ENCODE measurements at places on chromosomes 11 and 22. TPM values are rescaled to one million over a fixed set of nuclear protein-coding genes. Genes with fewer than 3 reads are reported as not detected.

DNA sequence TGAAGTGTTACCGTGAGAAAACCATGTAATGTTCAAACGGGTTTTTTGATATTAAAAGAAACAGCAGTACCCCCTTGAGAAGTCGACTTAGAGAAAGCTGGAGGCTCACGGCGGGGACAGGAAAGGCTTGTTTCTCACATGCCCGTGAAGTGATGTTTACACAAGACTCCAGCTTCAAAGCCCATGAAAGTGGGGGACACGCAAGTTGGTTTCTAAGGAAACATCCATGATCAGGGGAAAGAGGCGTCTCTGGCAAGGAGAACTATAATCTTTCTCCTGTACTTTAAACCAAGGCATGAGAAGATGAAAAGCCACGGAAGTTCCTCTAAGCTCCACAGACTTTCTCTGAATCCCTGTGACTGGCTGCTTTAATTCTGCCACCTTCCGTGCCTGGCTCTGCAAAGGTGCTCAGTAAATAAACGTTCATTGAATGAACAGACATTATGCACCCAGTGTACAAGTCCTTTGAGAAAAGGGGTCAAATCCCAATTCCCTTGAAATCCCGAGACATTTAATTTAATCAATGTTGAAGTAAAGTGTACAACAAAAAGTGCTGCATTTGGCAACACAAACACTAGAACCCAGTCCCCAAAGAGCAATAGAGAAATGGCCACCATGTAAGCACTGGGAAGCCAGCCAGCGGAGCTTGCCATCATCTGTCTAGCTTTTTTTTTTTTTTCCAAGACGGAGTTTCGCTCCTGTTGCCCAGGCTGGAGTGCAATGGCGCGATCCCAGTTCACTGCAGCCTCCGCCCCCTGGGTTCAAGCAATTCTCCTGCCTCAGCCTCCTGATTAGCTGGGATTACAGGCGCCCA, 58.7 kb downstream of the AHNAK start:
- DNase-seq: peak; percentile 70

DNA sequence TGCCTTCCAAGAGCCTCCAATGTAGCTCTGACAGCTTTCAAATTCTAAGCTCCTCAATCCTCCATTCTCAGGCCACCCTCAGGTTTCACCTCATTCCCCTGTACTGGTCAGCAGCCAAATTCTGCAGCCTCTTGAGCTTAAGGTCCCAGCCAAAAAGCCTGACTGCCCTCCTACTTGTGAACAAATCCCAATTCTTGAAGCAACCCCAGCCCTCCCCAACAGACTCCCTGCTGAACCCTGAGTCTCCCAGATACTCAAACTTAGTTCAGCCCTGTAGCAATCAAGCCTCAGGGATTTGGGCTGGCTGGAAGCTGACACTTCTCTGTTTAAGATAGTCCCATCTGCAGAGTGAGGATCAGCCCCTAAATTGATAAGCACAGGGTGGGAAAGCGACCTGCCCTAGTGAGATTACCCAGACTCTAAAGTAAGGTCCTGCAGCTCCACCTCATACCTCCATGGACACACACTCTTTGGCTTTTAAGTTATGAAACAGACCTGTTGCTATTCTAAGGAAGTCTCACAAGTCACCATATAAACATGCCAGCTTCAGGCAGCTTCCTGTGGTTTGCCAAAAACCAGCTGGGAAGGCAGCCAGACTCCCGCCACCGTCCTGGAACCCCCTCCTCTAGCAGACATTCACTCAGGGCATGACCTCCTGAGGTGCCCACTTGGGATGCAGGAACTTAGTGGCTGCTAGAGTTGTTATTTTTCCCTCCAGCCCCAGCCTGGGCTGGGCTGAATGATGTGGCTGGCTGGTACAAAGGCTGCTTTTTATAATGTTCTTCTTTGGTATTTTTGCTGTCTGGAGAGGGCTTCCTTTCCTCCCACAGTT, 82.5 kb upstream of the PICALM start:
- peak; percentile 52 for DNase-seq

DNA sequence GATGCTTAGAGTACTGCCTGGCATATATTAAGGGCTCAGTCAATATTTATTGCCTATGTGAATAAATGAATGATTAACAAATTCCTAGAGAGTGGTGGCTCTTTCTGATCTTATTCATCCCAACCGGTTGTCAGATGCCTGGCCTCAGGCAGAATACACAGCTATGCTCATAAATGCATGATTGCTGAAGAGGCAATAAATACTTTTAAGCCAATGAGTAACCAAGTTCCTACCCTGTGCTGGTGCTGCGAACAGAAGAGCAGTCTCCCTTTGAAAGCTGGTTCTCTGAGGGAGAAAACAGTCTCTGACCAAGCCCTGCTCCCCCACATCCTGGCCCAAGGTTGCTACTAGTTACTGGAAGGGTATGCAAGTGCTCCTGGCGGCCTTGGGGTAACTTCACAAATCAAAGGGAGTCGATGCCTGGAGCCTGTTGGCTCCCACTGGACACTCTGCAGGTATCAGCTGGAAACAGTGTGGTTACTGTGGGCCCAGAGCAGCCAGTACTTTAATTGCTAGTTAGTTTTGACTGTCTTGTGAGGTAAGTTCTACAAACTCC, 2.8 kb downstream of the USH1C start:
- DNase-seq: no peak

- no peak for DNase-seq
Measured at GRCh38 chr11:80443177-80443576, 1002.3 kb upstream of the TENM4 start.

DNA sequence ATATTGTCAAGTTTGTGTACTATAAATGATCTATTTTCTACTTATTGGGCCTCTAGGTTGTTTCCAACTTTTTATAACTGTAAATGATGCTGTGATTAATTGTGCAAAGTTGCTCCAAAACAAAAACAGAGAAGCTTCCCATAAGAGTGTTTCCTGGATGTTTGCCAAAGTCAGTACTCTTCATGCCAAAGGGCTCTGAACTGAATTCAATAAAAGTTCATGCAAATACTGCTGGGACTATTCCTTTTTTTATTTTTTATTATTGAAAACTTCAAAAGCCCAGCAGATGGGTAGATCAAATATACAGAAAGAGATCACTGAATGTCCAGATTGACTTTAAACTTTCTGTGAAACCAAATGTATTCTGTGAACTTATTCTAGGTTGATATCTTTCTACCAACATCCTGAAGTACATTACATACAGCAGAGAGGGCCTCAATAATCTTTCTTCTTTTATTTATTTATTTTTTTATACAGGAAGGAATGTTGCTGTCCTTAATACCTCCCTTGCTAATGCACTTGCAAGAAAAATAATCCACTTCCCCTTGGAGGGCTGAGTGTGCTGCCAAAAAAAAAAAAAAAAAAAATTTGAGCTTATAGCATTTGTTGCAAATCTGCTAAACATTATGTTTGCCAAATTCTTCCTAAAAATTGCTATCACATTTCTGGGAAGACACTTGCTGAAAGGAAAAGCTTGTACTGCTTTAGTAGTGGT, 53.0 kb downstream of the CTSC start:
- DNase-seq: peak; percentile 66

DNA sequence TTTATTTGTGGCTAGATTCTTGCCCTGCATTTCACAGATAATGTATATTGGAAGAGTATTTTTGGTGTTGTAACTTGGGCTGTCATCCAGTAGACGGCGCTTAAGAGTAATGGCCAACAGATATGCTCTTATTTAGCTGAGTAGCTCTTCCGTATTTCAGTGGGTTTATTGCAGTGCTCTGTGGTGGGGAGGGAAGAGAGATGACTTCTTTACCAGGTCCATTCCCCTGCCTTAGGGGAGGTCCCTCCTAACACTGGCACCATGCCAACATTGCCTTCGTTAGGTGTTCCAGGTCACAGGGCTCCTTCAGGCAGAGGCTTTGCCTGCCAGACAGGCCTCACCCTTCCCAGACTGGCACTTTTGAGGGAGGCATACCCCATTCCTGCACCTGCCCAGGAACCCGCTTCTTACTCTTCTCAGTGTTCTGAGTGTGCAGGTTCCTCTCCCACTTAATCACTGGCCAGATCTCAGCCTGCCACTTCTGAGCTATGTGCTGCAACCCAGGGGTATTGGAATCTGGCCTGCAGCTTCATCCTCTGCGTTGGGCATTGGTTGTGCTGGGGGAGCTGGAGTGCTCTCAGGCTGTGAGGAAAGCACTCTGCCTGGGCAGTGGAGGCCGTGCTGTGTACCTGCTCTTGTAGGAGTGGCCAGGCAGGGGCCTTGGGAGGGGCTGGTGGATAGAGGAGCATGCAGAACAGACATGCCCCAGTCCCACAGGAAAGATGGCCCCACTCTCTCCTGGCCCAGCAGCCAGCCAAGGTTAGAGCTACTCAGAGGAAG, 29.4 kb upstream of the SLN start:
- DNase-seq: no peak

DNA sequence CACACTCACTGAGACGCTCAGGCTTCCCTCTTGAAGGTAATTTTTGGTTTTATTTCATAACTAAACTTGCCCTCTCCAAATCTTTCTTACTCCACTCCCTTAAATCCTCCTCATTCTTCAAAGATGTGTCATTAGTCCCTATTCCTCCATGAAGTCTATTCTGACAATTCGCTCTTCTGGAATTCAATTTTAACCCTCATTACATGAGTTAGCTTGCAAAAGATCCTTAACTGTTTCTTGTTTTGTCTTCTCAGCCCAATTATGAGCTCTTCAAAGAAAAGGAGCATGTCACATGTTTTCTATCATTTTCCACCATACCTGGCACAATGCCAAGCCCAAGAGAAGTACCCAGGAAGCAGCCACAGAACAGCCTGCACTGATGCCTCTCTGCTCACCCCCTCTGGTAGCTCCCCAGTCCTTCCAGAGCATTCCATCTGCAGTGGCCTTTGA, 13.0 kb downstream of the GALNT18 start:
- no peak for DNase-seq

DNA sequence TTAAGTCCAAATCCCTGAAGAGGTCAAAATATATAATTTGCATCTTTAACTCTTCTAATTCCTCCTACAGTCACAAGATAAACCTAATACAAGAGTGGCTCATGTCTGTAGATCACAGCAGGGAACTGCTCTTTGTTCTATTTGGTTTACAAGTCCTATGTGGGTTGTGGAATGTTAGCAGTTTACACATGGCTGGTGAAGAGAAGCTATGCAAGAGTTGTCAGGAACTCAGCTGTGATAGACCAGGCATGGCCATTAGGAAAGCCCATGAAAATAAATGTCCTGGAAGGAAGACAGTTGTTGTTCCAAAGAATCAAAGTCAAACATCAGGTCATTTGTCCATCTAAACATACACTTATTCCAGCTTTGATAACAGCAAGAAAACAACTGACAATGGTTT, 312.4 kb upstream of the PITPNB start:
- DNase-seq: no peak

HBG1 gene
- 6.2 TPM for total RNA-seq

Data from stomach (tissue), 19 donors.